Muscle of leg (tissue), 16 donors: ENCODE measurements at places on chromosomes 5 and 9. TPM values are rescaled to one million over a fixed set of nuclear protein-coding genes. Genes with fewer than 3 reads are reported as not detected.
A peak's percentile ranks its signal among the peaks of the same experiment; 100 is the strongest.

The TAF11L5 gene
- polyA plus RNA-seq, result not detected

The CXCL14 gene
- 155 TPM for polyA plus RNA-seq

The LCN2 gene
- polyA plus RNA-seq, result 2.8 TPM

The PCDHGA4 gene
- 1.4 TPM for polyA plus RNA-seq

The KCNN2 gene
- polyA plus RNA-seq, result 11.6 TPM

GRCh38 chr5:4542145-4542778 is 597.9 kb upstream of the ADAMTS16 start:
- H3K4me3 ChIP-seq, result no peak overlapping the region
- H3K27me3 ChIP-seq, result peaks cover 2% of the 10 kb centered on the region
- peak; percentile 4 for DNase-seq
- H3K4me1 ChIP-seq, result no peaks in the 10 kb centered on the region

- H3K36me3 ChIP-seq, result no peaks in the 10 kb centered on the region
- H3K27me3 ChIP-seq, result no peaks in the 10 kb centered on the region
- H3K4me3 ChIP-seq, result no peak overlapping the region
- peak; percentile 26 for DNase-seq
- H3K4me1 ChIP-seq, result no peaks in the 10 kb centered on the region
- no peak overlapping the region for H3K27ac ChIP-seq
Observed at GRCh38 chr5:130222573-130222972, 318.3 kb downstream of the CHSY3 start.

GRCh38 chr9:121912812-121913627 is 180.1 kb downstream of the TTLL11 start:
- no peaks in the 10 kb centered on the region for H3K27me3 ChIP-seq
- H3K27ac ChIP-seq, result no peak overlapping the region
- peaks cover 2% of the 10 kb centered on the region for H3K4me1 ChIP-seq
- DNase-seq, result no peak
- no peak overlapping the region for H3K4me3 ChIP-seq

- no peak overlapping the region for H3K4me3 ChIP-seq
- no peaks in the 10 kb centered on the region for H3K27me3 ChIP-seq
- no peak overlapping the region for H3K27ac ChIP-seq
- peak; percentile 38 for DNase-seq
Observed at GRCh38 chr5:122170620-122171019, 41.3 kb downstream of the ZNF474 start.
